ENCODE measurements at places on chromosomes 5 and 9.

- DNase-seq = no peak
Observed at GRCh38 chr5:123438902-123439301, 15.7 kb upstream of the CEP120 start.

- DNase-seq = no peak
Observed at GRCh38 chr9:33260372-33260771, 4.1 kb downstream of the BAG1 start.

DNA sequence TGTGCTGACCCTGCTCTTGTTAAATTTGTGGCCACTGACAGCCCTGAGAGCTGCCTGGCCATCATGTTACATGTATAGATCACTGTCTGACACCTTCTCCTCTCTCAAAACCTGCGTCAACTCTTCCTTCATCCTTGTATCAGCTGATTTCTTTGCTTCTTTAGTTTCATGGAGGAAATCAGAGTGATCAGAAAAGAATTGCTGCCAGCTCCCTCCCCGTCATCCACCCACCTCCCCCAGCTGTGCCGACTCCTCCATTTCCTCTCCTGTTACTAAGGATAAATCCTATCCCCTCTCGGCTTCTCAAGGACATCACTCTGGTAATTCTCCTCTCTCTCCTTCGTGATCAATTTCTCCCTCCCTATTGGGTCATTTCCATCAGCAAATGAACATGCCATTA is 108.9 kb downstream of the ICE1 start:
- DNase-seq = no peak

DNA sequence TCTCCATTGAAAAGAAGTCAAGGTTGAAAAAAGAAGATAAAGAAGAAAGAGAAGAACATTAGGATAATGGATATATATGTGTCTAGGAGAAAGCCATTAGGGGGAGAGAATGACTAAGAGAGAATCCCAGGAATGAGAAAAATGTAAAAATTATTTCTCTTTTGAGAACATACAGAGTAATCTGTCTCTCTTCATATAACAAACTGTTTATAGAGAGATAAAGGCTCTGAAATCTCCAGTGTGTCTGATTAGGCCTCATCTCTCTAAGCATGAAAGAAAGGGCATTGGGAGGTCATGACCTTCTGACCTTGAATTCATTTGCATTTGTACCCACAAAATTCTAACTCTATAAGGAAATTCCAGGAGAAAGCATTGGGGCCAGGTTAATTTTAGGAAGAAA is 3.5 kb upstream of the MPDZ start:
- no peak for DNase-seq

DNA sequence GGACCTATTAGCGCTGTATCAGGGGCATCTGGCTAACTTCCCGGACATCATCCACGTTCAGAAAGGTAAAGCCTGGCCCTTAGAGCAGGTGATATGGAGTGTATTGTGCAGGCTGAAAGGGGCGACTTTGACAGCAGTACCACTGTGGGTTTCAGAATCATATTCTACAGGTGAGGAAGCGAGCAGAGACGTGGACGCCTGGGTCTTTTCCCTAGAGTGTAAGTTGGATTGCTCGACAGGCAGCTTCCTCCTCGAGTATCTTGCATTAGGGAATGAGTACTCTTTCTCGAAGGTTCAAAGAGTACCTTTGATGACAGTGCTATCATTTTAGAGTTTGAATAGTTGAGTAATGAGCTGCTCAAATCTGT is 1.9 kb downstream of the SNX18 start:
- DNase-seq = no peak

GRCh38 chr9:112531666-112532282 is 45.1 kb downstream of the KIAA1958 start:
- DNase-seq = no peak

Data from T1000 (cell line).